ENCODE measurements at places on chromosomes 16 and 17.

- DNase-seq = no peak
Observed at GRCh38 chr17:7404737-7405349, 946 bp upstream of the TMEM256 start.

GRCh38 chr16:70304892-70305448 lies 6.0 kb downstream of the DDX19B start:
- no peak for DNase-seq

GRCh38 chr17:57425431-57425830 lies 169.1 kb downstream of the MSI2 start:
- no peak for DNase-seq

DNA sequence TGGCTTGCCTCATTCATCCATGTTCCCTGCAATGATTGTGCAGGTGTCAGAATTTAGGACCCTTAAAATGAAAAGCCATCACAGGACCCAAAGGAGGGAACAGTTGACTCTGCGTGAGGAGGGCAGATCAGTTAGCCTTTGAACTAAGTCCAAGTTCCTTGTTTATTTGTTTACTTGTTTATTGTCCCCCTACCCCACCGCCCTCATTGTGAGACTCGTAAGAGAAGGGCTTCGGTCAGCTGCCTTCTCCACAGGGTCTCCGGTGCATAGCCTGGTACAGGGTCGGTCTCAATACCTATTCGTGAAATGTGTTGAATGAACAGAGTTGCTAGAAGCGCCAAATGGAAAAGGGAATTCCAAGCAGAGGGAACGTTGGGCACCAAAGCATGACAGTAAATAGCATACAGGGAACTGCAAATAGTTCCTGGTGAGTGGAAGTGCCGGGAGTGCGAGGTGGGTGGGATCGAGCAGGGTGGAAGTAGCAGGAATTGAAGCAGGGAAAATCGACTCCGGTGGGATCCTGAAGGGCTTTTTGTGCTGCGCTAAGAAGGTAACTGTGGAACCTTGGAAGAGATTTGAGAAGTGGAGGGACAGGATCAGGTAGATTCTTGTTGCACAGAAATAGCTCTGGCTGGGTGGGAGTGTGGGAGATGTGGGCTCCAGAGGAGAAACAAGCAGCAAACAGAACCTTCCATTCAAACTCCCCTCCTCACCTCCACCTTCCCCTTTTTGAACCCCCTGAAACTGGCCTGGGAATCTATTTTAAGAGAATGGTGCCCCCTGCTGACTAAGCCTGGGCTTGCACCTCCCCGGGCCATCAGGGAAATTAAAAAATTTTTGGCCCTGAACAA lies 12.7 kb downstream of the SLC35B1 start:
- DNase-seq = peak; percentile 81

DNA sequence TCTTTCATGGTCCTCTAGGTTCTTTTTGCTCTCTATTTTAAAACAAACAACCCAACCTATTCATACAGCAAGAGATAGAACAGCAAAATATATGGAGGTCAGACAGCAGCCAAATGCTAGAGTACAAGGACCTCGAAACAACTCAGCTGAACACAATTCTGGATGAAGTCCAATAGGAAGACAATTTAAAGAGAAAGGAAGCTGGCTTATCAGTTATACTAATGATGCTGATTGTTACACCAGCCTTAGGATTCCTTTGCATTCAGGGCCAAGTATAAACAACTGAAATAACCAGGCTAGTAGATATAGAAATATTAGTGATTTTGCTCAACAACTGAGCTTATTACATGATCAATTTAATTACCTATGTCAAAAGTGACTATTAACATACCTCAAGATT lies 2.5 kb downstream of the SSH2 start:
- DNase-seq = no peak
